ENCODE measurements at places on chromosomes 6 and 20.

GRCh38 chr6:108801366-108801765 is 46.9 kb upstream of the ARMC2 start:
- no peak for DNase-seq

DNA sequence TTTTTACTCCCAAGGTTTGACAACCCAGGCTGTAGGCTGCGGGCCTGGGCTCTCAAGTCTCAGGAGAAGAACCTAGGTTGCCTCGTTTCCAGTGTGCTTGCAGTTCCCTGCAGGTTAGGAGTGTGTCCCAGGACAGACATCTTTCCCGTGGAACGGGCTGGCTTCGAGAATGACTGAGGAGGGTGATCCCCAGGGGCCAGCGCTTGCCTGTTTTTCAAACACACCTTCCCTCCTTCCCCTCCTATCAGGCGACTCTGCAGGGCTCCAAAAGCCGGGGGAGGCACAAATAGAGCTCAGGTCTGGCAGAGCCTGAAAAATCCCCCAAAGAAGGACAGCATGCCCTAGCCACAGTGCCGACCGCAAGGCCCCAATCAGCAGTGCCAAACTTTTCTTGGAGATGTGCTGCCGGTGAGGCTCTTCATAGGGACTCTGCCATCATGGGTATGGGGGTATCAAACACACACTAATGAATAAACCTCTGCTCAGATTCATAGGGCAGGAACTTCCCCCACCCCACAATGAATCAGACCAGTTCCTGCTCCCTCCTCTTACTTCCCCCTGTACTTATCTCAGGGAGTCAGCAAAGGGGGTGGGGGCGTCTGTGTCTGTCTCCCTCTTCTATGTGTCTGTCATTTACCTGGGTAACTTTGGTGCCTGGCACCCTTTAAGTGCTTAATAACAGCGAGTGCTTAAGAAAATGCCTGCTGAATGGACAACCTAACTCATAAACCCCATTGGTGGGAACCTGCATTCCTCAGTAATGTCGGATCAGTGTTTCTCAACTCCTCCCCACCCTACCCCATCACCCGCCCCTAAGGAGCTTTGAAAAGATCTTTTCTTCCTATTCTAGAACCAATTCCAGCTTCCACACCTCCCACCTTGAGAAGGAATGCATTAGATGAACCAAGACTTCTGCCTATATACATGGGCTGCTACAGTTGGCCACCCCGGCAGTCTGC is 1.6 kb downstream of the KCNG1 start:
- peak; percentile 16 for DNase-seq

DNA sequence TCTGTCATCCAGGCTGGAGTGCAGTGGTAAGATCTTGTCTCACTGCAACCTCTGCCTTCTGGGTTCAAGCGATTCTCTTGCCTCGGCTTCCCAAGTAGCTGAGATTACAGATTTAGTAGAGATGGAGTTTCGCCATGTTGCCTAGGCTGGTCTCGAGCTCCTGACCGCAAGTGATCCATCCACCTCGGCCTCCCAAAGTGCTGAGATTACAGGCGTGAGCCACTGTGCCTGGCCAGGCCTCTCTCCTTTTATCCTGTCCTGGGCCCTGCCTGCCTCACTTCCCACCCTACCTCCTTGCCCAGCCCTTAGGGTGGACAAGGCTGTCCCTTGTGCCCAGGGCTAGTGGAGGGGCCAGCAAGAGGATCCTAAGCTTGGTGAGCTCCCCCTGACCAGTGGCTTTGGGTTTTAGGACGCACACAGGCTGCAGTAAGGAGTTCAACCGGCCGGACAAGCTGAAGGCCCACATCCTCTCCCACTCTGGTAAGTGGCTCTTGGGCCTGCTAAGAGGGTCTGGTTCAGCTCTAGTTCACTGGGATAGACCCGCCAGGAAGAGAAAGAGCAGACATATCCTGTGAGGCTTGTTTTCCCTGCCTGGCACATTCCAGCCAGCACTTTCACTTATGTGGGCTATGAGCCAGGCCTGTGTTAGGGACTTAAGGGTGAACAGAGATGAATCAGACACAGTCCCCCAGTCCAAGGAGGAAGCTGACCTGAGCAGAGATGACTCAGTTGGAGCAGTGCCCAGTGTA is 21.9 kb upstream of the CHMP4B start:
- DNase-seq, result no peak

DNA sequence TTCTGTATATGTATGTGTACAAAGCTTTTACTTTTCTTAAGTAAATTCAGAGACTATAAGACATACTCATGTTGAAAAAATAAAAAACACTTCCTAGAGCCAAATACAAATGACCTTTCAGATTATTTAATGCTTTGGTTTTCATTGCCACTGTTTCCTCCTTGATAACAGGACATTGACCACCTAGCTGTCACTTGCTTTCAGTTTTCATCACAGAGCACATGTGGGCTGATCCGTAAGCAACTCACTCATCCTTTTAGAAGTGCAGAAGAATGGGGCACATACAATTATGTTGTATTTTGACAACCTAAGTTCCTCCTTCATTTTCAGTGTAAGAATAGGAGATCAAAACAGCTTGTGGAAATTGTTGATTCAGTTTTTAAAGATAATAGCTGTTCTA is 6.2 kb downstream of the ZBTB2 start:
- no peak for DNase-seq

DNA sequence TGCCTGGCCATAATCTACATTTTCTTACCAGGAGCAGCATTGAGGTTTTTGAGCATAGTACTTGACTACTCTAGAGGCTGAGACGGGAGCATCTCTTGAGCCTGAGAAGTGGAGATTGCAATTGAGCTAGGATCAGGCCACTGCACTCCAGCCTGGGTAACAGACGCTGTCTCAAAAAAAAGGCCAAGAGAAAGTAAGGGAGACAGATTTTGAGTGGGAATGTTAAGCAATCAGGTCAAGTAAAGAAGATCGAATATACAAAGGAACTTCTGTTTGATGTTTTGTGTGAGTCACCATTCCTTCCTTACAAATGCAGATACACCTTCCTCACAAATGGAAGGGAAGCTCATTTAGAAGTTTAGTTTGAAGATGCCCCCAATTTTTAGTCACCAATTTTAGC is 4.4 kb downstream of the PNRC1 start:
- no peak for DNase-seq

DNA sequence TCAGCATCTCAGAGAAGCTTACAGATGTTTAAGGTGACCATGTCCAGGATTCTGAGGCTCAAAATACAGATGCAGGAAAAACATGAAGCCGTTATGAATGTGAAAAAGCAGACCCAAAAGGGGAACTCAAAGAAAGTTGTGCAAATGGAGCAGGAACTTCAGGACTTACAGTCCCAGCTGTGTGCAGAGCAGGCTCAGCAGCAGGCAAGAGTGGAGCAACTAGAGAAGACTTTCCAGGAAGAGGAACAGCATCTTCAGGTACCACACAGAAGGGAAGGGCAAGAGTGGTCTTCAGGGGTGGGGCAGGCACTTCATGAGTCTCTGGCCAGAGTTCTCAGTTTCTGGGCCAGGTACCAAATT is 15.2 kb downstream of the RNF8 start:
- DNase-seq, result no peak

DNA sequence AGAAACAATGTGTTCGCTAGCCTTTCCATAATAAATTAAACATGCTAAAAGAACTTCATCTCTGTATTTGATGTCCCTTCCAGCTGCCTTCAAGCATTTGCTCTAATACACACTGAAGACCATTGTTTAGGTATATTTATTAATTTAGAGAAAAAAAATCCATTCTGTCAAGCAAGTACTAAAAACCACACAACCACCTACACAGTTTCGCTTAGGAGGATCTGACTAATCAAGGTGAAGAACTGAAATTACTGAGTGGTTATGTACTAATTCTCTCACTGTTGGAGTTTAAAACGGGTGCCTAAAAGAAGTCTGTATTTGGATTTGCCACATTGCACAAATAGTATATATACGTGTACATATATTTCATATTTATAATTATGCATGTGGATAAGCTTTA is 58.9 kb downstream of the GMDS start:
- no peak for DNase-seq

DNA sequence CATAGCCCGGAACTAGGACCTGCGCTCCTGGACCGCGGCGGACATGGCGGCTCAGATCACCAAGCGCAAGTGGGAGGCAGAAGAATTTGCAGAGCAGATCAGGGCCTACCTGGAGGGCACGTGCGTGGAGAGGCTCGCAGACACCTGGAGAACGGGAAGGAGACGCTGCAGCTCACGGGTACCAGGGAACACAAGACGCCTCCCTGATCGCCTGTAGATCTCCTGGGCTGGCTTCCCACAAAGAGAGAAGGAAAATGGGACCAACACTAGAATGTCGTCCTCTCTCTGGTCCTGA is 15.1 kb upstream of the HLA-A start:
- no peak for DNase-seq

Data from B cell (primary cell).